ENCODE measurements at places on chromosomes 5 and 9.

GRCh38 chr5:71652349-71652748, 65.2 kb downstream of the MCCC2 start:
- DNase-seq, result no peak

GRCh38 chr5:62152394-62153087, 153.5 kb upstream of the KIF2A start:
- no peak for DNase-seq

GRCh38 chr5:146848133-146848532, 30.4 kb downstream of the PPP2R2B start:
- no peak for DNase-seq

DNA sequence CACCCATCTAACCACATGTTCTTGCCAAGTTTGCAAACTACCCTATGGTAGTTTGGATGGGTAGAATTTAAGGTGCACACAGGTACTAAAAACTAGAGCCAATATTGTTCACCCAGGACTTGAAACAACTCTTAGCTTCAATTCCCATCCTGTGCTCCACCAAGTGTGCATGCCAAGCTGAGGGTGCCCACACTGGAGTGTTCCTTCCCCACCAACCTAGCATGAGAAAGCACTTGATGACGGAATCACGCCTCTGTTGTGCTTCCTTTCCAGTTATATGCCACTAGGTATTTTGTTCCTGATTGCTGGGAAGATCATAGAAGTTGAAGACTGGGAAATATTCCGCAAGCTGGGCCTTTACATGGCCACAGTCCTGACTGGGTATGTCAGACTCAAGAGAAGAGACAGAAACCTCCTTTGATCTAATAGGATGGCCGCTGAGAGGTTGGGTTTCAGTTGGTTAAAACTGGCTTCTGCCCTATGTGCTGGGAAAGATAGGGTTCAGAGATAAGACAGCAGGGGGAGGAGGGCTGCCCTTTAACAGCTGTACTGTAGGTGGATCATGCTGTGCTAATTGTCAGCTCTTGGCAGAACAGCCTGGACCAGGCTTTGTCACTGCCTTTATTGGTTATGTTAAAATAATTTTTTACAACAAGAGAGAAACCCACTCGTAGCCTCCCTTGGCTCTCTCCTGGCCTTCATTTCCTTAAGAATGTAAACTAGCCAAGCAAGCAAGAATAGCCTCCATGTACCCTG, 83.5 kb downstream of the SLC1A1 start:
- no peak for DNase-seq

- DNase-seq, result peak; percentile 2
Observed at GRCh38 chr9:79471580-79472543, 99.9 kb upstream of the TLE4 start.

DNA sequence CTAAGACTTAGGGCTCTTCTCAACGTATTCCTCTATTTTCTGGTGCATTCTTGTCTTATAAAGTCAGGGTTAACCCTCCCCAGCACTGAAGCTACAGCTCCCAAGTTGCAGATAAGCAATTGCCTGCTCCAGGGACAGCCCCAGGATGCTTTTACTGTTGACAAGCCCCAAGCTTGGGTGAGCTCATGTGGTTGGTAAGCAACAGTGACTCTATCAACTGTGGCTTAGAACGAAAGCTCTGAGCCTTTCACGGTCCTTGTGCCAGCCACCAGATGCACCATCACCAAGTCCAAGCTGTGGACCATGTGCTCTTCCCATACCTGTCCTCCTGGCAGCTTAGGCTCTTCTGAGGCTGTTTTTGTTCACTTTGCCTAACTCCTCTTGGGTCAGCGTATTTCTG, 13.5 kb downstream of the ADRB2 start:
- DNase-seq, result no peak

All from stimulated activated CD4-positive, alpha-beta T cell treated with anti-CD3 and anti-CD28 coated beads, Interleukin-4, amount 100 ng/mL, for 1 hour (primary cell).